ENCODE measurements at places on chromosomes 5 and 9.

DNA sequence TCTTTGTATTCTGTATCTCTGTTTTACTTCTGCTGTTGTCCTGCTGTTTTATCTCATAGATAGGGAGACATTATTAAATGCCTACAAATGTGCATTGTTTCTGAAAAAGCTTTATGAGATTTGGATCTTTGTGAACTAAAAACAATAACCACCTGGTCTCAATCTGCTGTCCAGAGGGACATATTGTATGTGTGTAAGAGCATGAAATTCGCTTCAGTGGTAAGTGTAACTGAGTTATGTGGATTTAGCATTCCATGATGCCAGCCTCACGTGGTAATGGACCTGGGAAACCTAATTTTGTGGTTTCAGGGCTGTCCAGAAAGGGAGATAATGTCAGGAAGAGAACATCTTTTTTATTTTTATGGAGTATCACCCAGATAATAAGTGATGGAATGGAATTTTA is 119.3 kb downstream of the GDNF start:
- DNase-seq: no peak

DNA sequence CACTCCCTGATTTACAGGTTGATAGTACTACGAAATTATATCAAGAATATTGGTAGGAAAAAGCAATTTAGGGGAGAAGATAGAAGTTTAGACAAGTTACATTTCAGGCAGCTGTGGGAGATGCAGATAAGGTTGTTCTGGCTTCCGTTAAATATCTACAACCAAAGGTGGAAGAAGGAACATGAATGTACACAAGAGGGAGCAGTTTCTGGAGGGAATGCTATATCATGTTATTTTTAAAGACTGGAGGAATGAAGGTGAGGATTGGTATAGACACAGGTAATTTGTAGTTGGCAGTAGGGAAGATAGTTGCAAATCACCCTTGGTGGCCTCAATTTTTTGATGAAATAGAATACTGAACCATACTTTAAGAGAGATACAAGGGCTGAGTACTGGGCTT is 187.3 kb upstream of the NMUR2 start:
- DNase-seq: no peak

- no peak for DNase-seq
Observed at GRCh38 chr9:81539317-81539716, 150.0 kb downstream of the TLE1 start.

GRCh38 chr5:148846930-148847329 is 20.5 kb downstream of the ADRB2 start:
- DNase-seq: no peak

- no peak for DNase-seq
Observed at GRCh38 chr5:140497897-140498296, 49.6 kb upstream of the EIF4EBP3 start.

- peak; percentile 37 for DNase-seq
Observed at GRCh38 chr9:123401879-123402513, 46.0 kb downstream of the CRB2 start.
